ENCODE measurements at places on chromosomes 1 and 21.
A peak's percentile ranks its signal among the peaks of the same experiment; 100 is the strongest.

GRCh38 chr1:208374391-208374941 is 130.3 kb upstream of the PLXNA2 start:
- peak; percentile 28 for DNase-seq

DNA sequence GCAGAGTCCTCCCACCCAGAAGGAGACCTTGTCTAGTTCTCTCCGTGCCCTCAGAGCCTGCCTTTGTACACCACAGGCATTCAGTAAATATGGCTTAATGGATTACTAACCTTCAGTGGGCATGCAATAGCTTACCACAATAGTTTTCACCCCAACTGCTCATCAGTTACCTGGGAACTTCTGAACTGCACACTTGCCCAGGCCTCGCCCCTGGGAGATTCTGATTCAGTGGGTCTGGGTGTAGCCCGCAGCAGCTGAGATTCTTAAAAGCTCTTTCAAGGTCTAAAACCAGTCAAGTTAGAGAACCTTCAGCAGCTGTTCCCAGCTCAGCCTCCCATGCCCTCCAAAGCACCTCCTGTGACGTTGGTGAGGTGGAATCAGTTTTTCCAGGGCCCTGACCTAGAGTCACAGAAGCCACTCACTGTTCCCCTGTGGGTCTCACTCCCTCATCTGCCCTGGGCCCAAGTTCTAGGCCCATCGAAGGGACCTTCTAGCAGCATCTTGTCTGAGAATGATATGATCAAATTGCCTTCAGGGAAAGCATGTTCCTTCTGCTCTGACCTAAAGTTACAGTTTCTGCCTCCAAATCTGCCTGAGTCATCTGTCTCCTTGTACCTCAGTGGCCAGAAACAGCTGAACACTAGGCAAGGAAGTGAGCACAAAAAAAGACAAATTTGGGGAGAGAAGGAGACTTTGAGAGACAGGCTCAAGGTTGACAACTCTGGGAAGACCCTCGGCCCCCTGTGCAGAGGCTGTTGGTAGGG is 10.8 kb downstream of the ASAP3 start:
- DNase-seq = no peak

DNA sequence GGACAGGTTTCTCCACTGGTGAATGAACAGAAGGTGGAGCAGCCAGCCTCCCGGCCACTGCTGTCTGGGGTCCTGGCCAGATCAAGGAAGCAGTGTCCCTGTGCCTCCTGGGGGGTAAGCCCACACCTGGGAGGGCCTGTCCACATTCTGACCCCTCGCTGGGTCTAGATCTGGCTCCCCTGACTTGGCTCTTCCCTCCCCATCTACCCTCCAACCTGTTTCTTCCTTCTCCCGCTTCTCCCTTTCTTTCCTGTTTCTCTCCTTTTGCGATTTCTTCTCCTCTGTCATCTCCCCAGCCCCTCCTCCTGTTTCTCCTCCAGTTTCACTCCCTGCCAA is 378 bp downstream of the RORC start:
- DNase-seq = no peak

DNA sequence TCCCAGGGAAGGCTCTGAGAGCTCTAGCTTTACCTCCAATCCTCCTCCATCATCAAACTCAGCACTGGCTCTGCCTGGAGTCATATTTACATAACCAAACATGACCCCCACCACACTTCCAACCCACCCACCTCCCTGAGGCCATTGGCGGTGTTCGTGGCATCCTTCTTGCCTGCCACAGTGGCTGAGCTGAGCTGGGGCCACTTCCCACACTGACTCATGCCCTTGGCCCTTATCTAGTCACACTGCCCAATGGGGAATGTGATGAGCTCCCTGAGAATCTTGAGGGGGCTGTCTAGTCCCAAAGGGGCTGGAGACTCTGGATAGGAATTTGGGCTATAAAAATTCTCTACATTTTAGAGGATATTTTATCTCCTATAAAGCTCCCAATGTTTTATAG is 230.9 kb upstream of the IRF2BP2 start:
- DNase-seq = no peak

DNA sequence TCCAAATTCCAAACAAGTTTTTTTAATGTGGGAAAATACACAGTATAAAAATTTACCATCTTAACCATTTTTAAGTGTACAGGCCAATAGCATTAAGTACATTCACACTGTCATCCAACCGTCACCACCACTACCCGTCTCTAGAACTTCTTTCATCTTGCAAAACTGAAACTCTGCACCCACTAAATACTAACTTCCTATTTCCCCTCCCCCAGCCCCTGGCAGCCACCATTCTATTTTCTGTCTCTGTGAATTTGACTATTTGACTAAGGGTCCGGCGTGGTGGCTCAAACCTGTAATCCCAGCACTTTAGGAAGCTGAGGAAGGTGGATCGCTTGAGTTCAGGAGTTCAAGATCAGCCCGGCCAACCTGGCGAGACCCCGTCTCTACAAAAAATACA is 36.1 kb downstream of the CLSTN1 start:
- no peak for DNase-seq

DNA sequence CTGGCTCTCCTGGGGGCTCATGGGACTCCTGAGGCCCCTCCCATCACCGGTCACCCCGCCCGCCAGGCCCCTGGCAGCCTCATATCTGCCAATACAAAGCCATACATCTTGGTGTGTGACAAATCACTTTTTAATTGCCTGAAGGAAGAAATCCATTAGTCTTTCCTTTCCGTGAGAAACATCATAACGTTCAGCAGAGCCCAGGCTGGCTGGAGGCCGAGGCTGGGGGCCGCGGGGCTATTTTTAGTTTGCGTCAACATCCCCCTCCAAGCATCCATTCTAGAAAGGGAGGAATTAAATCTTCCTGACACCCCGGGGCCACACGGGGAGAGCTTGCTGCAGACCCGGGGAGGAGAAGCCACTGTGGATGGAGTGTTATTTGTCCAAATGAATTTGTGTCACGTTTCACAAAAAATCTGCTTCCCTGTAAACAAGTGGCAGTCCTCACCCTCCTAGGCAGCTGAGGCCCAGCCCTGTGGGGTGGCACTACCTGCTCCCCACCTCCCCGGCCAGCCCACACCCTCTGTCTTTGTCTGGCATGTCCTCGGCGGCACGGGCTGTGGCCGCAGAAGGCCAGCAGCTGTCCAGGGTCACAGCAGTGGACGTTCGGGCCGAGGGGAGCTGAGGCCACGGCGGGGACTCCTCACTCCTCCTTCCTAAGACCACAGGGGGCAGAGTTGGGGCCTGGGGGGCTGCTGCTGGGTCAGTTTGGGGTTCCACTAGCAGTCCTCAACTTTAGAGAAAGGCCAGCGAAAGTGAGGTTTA is 236.9 kb upstream of the VAMP3 start:
- peak; percentile 67 for DNase-seq

- no peak for DNase-seq
Observed at GRCh38 chr1:193014400-193014799, 44.8 kb downstream of the UCHL5 start.

DNA sequence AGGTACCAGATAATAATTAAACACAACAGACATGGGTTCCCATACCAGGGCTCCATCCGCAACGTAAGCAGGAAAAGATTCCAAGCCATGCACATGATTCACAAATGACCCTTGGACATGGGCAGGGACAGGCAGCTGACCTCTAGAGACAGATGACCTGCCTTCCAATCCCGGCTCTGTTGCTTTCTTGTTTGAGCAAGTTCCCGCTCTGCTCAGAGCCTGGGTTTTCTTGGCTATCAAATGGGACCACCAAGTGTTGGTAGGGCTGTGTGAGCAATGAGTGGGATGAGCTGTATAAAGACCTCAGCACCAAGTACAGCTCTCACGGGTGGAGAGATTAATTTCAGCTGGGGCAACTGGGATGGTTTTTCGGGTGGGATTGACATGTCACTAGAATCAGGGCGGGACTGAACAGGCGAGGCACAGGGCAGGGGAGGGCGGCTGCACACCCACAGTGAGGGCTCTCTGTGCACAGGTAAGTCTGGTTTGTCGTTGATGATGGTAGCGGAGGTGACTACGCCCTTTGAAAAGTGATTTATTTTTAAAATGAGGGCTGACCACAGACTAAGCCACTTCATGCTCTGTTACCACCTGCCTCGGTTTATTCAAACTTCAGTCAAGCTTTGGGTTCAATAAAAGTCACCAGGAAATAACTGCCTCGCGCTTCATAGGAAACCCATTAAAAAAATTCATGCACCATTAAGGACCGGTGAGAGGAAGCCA is 57.5 kb upstream of the IFFO2 start:
- no peak for DNase-seq

DNA sequence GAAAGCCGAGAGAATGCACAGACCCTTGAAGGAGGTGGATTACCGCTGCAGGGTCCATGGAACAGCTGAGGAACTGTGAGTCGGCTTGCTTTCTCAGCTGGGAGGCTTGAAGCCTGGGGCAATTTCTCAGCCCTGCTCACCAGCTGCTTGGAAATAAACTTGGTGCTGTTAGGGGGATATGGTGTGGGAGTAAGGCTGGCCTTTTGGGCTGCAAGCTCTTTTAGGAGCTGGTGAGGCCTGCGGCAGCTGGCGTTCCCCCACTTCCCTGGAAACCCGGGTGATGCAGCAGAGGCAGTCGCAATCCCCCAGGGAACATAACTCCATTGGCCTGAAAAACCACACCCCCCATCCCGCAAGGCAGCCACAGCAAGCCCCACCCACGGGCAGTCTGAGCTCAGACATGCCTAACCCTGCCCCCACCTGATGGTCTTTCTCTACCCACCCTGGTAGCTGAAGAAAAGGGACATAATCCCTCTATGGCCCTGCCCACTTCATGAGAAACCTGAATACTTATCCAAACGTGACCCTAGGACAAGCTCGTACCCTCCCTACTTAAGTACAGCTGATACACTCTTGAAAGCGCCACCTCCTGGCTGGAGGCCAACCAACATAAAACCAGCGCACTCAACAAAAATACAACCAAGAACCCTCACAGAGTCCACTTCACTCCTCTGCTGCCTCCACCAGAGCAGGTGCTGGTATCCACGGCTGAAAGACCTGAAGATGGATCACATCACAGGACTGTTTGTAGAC is 1995.8 kb downstream of the NCAM2 start:
- DNase-seq = no peak

GRCh38 chr1:36164361-36164760 is 8.4 kb downstream of the MAP7D1 start:
- DNase-seq = no peak

- DNase-seq = no peak
Observed at GRCh38 chr1:9475061-9475627, 64.1 kb upstream of the SLC25A33 start.

DNA sequence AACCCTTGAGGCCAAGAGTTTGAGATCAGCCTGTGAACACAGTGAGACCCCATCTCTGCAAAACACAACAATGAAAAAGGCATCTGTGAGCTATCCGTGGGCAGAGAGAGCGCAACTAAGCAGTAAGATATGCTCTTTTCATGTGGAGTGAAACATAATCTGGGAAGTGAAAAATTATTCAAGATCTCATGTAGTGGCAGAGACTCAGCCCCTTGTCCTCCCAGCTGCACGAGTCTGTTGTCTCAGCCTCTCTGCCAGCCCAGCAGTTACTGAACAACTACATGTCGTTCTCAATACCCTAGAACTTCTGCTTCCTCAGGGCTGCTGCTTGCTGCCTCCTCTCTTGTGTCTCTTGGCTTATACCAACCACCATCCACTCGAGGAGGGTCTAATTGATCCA is 61.3 kb upstream of the WDR26 start:
- DNase-seq = no peak

DNA sequence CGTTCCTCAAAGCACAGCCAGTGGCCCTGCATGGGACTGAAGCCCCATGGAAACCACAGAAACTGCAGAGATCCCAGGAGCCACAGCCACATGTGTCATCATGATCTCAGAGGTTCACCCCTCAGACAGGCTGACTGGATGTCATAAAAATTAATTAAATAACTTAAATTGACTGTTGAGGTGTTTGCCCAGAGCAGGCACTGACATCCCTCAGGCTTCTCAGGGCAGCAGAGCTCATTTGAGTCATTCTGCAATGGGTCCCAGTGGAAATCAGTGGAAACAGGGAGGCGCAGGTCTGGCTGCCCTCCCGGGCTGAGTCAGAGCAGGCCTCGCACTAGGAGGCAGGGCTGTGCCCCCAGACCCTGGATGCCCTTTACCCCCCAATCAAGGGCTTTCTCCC is 135.1 kb downstream of the CDC7 start:
- no peak for DNase-seq

- DNase-seq = no peak
Observed at GRCh38 chr1:117570988-117571409, 34.8 kb upstream of the TENT5C start.

GRCh38 chr1:1132956-1133750 is 17.3 kb upstream of the C1orf159 start:
- DNase-seq = no peak

GRCh38 chr1:47677241-47677940 is 239.5 kb downstream of the FOXD2 start:
- DNase-seq = no peak

DNA sequence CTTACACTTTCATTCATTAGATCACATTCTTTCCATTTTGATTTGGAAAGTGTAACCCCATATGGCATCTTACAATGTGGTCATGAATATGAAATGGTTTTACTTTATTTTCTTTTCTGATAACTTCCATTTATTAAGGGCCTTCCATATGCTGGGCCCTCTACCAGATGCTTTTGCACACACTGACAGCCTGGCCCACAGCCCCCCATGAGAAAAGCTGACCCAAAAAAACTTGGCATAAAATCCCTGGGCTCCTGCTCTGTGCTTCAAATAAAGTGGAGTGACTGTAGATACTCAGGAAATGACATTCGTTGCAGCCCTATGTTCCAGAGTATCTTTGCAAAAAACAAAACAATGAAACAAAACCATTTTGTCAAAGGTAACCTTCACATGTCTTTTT is 48.8 kb downstream of the PRDX6 start:
- DNase-seq = no peak

DNA sequence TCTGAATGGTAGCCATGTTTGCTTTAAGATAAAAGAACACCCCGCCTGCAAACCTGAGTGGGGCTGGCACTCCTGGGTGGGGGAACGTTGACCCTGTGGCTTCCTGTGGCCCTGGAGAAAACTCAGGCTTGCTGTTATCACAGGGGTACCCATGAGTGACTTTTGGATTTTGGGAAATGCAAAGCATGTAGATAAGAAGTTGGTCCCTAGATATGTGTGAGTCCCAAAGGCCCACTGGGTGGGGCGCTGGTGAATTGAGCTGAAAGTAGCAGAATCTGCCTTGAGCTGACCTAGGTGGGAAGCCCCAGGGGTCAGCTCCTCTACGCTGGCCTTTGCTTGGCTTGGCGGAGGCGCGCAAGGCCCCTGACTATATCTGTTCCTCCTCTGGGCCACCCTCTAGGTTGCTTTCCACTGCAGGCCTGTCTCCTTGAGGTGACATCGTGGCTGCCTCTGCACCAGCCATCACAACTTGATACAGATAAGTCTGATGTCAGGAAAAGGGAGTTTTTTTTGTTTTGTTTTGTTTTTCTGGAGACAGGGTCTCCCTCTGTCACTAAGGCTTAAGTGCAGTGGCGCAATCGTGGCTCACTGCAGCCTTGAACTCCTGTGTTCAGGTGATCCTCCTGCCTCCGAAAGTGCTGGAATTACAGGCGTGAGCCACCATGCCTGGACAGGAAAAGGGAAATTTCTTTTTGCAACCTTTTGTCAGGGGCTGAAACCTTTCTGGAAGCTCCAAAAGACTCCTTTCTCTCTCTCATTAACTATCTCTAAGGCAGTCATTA is 72.2 kb downstream of the AGPAT3 start:
- no peak for DNase-seq

Measured in retina (tissue), 1 donor.